Stimulated activated CD8-positive, alpha-beta memory T cell treated with anti-CD3 and anti-CD28 coated beads, Interleukin-2, amount 100 ng/mL, for 48 hours (primary cell): ENCODE measurements at places on chromosomes 3 and 15.

GRCh38 chr3:194028434-194029004 is 107.4 kb upstream of the HES1 start:
- DNase-seq = no peak

DNA sequence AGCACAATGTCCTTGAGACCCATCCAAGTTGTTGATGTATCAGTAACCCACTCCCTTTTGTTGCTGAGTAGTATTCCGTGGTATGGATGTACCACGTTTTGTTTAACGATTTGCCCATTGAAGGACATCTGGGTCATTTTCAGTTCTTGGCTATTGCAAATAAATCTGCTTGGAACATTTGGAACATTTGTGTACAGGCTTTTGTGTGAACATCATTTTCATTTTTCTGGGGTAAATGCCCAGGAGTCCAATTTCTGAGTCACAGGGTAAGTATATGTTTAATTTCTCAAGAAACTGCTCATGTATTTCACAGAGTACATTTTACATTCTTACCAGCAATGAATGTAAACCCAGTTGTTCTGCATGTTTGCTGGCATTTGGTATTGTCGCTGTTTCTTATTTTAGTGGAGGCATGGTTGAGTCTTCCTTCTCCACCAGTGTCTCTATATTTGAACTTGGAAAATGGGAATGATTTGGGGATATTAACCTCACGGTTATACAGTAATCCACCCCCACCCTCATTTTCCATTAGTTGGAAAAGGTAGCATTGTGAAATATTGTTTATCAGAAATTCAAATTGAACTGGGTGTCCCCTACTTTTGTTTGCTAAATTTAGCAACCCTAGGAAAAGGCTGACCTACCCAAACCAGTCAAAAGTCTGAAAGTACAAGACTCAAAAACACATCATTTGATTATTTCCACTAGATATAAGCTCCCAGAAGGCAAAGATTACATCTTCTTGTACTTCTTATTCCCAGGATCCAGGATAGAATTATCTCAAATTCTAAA is 30.8 kb downstream of the POMGNT2 start:
- no peak for DNase-seq

DNA sequence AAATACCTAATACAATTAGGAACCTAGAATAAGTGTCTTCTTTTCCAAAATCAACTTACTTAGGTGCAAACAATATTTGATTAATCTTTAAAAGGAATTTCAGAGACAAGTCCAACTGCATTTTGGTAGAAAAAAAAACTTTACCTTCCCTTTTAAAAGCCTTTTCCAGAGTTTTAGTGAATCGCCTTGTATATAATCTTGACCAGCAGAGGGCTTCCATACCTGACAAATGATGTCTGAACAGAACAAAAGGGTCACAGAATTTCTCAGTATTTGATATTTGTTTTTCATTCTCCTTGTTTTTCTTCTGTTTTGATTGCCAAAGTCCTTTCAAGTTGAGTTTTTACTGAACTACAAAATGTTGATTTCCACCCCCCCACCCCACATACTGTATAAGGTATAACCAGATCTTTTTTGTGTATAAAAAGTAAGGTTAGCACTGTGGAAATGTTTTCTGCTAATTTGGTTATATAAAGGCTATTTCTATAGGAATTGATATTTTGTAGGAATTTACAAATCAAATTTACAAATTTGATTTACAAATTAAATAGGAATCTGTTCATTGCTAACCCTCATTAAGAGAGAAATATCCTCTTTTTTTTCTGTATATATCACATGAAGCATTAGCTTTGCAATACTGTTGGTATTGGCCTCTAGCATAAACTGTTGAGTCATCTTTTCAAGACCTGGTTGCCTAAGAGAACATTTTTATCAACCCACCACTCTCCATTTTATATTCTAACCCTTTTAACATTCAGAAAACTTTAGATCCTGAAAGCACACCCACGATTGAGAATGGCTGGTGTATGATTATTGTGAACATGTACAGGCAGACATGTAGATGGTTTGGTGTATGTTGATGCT is 464.1 kb upstream of the RARB start:
- no peak for DNase-seq

- DNase-seq = no peak
Measured at GRCh38 chr3:4888913-4889846, 90.1 kb upstream of the BHLHE40 start.
